Activated CD4-positive, CD25-positive, alpha-beta regulatory T cell (primary cell): ENCODE measurements at places on chromosomes 5 and 9.

DNA sequence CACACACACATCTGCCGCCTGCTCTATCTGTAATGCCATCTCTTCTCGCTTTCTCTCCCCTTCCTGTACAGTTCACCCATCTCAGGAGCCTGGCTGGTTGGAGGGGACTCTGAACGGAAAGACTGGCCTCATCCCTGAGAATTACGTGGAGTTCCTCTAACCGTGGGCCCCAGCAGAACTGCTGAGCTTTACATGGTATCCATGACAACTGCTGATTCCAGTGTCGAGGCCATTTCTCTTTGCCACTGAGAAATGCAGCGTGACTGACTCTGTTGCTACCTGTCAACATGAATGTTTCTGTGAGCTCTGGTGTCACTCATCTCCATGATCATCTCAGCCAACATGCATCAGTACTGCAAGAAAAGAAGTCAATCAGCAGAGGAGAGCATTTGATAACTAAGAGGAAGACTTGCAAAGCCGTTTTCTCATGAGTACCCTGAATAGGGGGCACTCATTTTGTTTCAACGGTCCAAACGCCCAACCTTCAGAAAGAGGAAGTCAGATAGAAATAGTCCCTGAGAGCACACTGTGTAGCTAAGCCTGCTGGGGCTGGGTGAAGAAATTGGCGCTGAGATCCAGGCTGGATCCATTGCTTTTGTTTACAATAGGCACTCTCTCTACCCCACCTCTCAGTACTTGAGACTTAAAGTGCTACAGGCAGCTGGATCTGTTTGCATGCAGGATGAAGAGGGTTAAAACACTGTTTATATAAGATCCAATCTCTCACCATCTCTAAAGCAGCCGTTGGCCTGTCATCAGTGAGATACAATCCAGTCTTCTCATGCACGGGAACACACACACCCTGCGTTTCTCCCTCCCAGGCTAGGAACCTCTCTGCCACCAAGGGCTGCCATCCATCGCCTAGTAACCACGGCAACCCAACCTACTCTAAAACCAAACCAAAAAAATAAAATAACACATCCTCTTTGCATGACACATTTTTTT is 180.9 kb downstream of the NR3C1 start:
- peak; percentile 11 for DNase-seq

GRCh38 chr5:96961053-96961452 is 25.2 kb downstream of the LNPEP start:
- DNase-seq = no peak

DNA sequence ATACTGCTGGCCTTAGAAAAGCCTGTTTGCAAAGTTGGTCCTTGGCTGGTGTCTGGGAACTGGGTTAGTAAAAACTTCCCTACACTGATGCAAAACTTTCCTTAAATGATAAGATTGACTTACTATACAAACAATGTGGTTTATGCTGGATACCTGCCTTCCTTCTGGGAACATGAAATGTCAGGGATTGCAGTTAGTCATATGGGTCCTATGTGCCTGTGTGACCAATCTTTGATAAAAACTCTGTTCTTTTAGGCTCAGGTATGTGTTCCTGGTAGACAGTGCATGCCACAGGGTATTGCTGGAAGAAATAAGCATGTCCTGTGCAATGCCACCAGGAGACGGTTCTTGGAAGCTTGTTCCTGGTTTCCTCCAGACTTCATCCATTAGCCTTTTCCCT is 173.3 kb downstream of the RMI1 start:
- no peak for DNase-seq

GRCh38 chr5:7886849-7887475 is 18.0 kb downstream of the MTRR start:
- no peak for DNase-seq

- DNase-seq = no peak
Measured at GRCh38 chr9:34809504-34810186, 99.7 kb upstream of the CCL21 start.

DNA sequence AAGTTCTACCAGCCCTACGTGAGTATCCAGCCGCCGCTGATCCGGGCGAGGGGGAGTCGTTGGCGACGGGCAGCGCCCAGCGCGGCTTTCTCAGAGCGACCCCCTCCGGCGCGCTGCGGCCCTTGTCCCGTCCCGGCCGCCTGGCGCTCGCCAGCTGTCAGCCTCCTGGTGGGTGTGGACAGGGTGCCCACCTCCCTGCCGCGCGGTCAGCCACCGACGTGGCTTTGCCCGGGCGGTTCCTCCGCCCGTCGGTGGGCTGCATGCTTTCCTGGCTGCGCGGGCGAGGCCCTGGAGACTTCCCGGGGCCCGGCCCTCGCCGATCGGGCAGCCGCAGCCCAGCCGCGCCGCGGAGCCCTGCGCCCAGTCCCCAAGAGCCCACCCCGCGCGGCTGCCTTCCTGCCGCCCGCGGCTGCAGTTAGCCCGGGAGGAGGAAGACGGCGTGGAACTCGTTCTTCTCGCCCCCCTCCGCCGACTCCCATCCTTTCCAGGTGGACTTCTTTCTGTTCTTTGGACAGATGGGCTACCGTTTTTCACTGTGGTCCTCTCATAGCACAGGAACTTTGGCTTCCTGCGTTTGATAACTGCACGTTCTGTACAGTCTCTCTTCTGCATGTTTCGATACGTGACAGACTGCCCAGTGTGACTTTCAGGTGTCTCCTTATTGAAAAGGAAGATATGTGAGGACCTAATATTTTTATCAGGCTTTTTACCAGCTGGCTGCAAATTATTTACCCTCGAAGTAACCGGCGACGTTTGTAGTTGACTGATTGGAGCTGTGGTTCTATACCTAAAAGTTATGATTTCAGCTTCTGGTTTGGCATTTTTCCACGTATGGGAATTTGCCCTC is 577 bp downstream of the AP3S1 start:
- DNase-seq = no peak

- no peak for DNase-seq
Measured at GRCh38 chr9:133889584-133890301, 102.4 kb downstream of the VAV2 start.

- no peak for DNase-seq
Measured at GRCh38 chr5:79183011-79183410, 52.9 kb upstream of the JMY start.

DNA sequence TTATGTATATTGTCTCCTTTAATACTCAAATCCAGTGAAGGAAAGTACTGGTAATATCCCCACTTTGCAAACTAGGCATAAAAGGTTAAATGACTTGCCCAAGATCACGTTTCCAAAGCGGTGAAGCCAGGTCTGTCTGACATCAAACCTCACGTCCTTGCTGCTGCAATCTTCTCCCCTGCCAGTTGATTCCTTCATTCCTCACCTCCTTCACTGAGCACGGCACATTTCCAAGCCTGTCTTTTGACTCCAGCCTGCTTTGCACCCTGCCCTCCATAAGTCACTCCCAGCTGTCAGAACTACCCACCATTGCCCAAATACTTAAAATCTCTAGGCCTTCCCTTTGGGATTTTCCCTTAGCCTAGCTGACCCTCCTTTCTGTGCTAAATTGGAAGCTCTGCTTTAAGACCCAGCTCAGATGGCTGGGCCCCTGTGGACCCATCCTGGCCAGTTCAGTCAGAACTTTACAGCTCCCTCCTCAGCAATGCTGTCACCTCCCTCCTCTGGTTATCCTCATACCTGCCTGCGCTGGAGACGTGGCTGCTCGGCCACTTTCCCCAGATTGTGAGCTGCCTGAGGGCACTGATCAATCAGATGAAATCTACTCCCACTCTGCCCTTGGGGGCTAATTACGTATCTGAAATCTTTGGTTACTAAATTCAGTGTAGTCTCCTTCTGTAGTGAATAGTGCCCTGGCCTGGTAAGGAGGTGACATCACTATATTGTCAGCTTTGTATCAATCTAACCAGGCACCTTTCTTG is 51.2 kb downstream of the SLC36A1 start:
- no peak for DNase-seq

- no peak for DNase-seq
Measured at GRCh38 chr5:68405784-68406743, 190.5 kb downstream of the PIK3R1 start.

DNA sequence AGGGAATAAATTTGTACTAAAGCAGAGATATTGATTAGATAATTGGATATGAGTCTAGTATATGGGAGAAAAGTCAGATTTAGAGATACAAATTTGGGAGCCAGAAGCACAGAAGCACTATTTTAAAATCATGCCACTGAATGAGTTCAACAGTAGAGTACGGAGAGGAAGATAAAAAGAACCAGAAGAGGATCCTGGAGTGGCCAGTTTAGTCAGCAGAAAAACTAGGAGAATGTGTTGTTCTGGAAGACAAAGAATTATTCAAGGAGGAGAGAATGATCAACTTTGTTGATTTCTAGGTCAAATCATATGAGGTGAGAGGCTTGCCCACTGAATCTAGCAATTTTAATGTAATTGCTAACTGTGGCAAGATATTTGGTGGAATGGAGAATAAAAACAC is 67.0 kb downstream of the NIPBL start:
- no peak for DNase-seq

GRCh38 chr5:68114378-68115040 is 101.0 kb upstream of the PIK3R1 start:
- no peak for DNase-seq

- no peak for DNase-seq
Measured at GRCh38 chr5:176680226-176680563, 32.9 kb downstream of the TSPAN17 start.

DNA sequence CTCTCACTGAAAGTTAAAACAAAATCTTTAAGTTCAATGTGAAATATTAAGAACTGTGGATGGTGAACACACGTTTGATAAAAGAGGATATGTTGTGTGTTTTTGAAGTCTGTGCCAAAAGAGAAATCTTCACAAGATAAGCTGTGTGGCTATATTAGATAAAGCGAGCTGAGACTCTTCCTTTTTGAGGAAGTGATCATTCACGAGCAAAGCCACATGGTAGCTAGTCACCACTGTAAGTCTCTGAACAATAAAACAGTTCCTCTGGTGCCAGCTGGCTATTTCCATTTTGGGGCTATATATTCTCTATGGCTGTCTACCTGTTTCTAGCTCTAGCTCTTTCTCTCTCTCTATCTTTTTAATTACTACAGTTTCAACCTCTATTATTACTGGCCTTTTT is 1849.2 kb upstream of the C9orf72 start:
- DNase-seq = no peak

DNA sequence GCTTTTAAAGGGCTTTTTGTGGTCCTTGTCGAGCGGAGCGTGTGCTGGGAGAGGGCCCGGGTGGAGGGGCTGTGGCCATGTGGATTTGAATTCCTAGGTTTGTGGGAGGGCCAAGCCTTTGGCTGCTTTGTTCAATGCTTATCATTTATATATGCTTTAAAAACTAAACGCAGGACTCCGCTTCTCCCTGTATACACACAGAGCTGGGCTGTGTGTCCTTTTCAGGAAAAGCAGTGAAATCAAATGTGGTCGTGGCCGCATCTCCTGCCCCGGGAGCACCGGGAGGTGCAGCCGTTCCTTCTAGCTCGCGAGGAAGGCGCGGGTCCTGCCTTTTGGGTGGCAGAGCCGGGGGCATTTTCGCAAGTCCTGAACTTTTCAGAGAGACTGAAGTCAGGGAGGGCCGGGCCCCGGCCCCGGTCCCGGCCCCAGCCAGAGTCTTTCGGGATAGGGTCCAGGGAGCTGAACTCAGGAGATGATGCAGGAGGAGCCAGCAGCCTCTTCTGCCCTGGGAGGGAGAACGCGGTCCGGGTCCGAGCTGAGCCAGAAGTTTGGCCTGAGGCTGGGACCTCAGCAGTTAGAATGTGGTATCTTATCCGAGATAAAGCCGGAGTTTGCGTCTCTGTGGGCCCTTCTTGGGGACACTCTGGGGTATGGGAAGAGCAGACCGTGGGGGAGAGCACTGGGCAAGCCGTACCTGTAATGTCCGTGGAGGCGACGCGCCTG is 158.8 kb downstream of the C9orf152 start:
- DNase-seq = peak; percentile 26

- DNase-seq = no peak
Measured at GRCh38 chr9:127742435-127743088, 7.5 kb upstream of the TOR2A start.

DNA sequence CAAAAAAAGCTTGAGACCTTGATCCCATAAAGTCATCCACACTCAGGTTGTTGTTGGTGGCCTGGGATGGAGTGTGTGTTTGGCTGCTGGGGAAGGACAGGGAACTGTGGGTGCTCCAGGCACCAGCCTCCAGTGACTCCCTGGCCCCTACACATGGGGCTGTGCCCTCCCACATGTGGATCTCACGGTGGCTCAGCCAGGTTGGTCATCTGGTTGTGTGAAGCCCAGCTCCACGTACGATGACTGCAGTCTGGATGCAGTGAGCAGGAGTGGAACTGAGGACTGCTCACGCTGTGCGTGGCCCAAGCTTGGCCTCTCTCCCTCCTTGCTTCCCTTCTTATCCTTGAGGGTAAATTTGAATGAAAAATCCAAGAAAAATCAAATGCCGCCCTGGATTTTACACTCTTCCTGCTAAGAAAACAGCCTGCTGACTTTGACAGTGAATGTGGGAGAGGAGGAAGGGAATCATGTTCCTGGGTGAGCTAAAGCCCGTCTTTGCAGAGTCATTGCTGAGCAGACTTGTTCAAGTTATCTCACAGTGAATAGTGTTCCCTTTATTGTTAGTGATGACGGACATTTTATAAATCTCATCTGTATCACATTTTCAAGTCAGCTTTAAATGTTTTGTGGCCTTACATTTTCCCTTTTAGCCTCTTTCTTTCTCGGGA is 65.1 kb upstream of the CACNA1B start:
- no peak for DNase-seq

GRCh38 chr5:168357876-168358275 is 66.4 kb downstream of the WWC1 start:
- DNase-seq = no peak

GRCh38 chr5:145551714-145552113 is 283.4 kb downstream of the PRELID2 start:
- DNase-seq = no peak

GRCh38 chr9:114218264-114219120 is 63.2 kb downstream of the COL27A1 start:
- no peak for DNase-seq

GRCh38 chr9:92500725-92501124 is 18.4 kb upstream of the ASPN start:
- no peak for DNase-seq

DNA sequence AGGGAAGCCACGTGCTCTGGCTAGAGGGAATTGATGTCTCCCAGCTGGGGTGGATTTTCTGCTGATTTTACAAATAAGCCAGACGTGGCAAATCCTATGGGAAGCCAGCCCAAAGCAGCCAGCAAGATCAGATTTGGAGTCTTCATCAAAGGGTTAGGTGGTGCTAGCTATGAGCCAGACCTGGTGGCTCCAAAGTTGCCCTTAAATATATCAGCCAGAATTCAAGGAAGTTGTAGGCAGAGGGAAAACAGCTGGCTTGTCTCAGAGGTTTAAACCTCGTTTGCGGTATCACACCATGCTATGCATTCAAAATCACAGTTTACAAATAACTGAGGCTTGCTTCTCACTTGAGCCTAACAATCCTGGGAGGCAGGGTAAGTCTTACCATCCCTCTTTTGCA is 313.2 kb downstream of the MLLT3 start:
- DNase-seq = no peak

- no peak for DNase-seq
Measured at GRCh38 chr5:139141446-139142204, 56.5 kb downstream of the SIL1 start.

DNA sequence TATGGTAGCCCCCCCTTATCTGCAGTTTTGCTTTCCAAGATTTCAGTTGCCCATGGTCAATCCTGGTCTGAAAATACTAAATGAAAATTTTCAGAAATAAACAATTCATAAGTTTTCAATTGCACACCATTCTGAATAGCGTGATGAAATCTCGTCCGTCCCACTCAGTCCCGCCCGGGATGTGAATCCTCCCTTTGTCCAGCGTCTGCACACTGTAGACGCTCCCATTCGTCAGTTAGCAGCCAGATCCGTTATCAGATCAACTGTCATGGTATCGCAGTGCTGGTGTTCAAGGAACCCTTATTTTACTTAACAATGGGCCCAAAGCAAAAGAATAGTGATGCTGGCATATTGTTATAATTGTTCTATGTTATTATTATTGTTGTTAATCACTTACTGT is 98.6 kb downstream of the TMEM215 start:
- DNase-seq = no peak
